Naive thymus-derived CD4-positive, alpha-beta T cell (primary cell): ENCODE measurements at places on chromosomes 7 and 10.

DNA sequence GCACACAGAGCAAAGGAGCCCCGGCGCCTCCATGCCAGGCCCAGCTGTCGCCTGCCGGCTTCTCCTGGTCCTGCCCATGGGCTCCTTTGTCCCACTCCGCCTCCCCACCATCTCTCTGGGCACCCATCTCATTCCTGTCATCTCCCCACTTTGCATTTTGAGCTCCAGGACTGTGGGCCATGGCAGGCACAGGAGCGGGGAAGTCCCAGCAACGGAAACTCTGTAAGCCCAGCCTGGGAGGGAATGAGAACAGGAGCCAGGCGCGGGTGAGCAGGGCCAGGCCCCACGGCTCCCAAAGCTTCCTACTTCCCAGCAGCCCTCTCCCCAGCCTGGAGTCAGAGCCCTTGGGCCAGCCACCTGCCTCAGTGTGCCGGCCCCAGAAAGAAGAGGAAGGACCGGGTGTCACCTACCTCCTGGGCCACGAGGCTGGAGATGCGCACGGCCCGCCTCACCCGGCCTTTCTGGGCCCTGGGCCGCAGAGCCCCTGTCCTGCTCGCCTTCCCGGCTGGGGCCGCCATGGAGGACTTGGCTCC, 23.1 kb downstream of the KCNH2 start:
- no peak for DNase-seq

- no peak for DNase-seq
Measured at GRCh38 chr7:70953796-70954195, 178.1 kb upstream of the GALNT17 start.

GRCh38 chr7:81478664-81479063, 291.2 kb downstream of the HGF start:
- DNase-seq = no peak

DNA sequence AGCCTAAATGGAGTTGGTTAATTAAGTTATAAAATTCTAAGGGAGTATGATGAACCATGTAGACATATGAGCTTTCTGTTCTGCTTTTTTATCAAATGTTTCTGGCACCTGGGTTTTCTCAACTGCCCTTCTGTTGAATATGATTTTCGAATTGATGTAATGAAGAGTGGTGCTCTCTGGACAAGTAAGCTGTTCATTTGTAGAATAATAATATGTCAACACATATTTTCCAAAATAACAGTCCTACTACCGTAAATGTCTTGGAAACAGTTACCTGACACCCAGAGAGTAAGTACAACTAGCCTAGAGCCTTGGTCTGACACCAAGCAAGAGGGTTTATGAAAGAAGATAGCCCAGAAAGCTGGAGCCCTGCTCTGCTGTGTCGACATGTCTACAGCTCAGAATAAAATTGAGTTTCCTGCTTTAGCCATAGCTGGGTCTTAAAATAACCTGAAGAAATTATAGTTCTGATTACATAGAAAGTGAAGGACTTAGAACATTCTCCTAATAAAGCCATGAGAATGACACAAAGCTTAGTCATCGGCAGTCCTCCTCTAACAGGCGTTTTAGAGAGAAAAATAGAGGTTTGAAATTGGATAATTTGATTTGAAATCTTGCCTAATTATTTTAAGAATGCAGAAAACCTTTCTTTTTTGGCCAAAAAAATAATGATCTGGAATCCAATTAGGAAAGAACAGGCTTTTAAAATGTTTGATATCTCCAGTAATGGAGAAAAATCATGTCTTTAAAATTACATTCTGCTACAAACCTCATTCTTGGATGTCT, 25.1 kb downstream of the HDAC9 start:
- no peak for DNase-seq

GRCh38 chr10:116056445-116057293, 216.3 kb downstream of the GFRA1 start:
- no peak for DNase-seq

- peak; percentile 44 for DNase-seq
Measured at GRCh38 chr10:94320285-94320914, 42.3 kb downstream of the NOC3L start.

DNA sequence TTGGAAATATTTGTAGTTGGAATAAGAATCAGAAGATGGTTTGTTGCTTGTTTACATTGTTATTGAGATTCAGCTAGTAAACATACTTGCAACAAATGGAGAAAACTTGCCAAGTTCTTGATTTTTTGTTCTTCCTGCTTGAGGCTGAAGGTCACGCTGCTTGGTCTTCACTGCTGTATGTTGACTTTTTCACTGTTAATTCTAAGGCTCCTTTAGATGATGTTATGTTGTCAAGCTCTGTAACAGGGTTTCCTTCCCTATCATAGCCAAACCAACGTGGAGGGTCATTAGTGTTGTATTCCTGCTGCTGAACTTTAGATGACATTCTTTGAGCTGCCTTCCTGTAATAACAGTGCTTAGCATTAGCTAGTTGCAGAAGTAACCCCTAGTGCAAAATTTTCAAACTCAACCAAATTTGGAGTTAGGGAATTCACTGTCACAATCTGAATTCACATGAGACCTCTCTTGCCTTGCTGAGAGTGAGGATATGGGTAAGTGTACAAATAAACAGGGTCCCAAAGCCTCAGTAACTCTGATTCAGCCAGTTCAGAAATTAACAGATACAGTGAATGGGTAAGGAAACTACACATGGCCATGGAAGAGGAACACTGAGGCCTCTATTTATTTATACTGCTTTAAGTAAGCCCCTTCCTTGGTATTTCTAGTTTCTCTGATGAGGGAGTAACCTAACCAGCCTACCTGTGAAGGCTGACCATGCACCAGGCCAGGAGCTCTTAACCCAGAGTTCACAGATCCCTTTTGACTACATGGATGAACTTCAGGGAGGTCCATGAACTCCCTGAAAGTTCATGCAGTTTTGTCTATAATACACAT, 64.6 kb downstream of the FAM185A start:
- no peak for DNase-seq

GRCh38 chr10:131946321-131946751, 35.4 kb downstream of the BNIP3 start:
- DNase-seq = no peak

- no peak for DNase-seq
Measured at GRCh38 chr10:74988832-74989561, 122.5 kb upstream of the SAMD8 start.
